Adipocyte (in vitro differentiated cells): ENCODE measurements at places on chromosomes 4 and X.

GRCh38 chr4:78624048-78624447 is 72.5 kb downstream of the ANXA3 start:
- DNase-seq: no peak

DNA sequence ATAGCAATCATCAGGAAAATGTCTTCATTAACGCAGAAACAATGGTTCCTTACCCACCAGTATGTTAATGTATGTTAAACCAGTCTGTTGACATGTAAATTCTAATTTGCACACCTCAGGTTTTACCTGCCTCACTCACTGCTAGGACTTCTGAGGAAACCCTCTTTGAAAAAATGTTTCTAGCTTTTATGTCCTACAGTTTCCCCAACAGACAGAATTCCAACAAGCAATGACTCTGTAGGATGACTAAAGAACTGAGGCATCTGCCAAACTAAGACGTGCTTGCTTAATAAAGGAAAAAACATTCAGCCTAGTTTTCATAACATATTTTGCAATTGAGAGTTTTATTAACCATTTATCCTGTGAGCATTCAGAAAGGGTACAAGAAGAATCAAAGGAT is 20.6 kb upstream of the SOX3 start:
- DNase-seq: no peak

GRCh38 chr4:5217421-5217820 is 166.1 kb downstream of the STK32B start:
- DNase-seq: peak; percentile 58

- no peak for DNase-seq
These were observed 87.3 kb upstream of the EMCN start for GRCh38 chr4:100605144-100605543.

- DNase-seq: no peak
These were observed 14.6 kb upstream of the NDST4 start for GRCh38 chr4:115128037-115128436.

GRCh38 chrX:117010243-117010642 is 547.5 kb upstream of the CT83 start:
- no peak for DNase-seq

DNA sequence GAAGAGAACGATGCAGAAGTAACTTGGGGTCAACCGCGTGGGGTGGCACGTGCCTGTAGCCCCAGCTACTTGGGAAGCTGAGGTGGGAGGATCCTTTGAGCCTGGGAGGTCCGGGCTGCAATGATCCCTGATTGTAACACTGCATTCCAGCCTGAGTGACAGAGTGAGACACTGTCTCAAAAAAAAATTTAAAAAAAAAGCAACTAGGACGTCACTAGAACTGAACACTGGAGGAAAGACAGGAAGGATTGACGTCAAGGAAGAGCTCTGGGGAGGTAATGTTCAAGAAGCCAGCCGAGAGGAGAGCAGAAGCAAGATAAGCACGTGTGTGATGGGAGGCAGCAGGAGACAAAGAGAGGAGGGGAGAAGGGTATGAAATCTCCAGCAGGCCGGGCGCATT is 28.7 kb downstream of the S100G start:
- no peak for DNase-seq

DNA sequence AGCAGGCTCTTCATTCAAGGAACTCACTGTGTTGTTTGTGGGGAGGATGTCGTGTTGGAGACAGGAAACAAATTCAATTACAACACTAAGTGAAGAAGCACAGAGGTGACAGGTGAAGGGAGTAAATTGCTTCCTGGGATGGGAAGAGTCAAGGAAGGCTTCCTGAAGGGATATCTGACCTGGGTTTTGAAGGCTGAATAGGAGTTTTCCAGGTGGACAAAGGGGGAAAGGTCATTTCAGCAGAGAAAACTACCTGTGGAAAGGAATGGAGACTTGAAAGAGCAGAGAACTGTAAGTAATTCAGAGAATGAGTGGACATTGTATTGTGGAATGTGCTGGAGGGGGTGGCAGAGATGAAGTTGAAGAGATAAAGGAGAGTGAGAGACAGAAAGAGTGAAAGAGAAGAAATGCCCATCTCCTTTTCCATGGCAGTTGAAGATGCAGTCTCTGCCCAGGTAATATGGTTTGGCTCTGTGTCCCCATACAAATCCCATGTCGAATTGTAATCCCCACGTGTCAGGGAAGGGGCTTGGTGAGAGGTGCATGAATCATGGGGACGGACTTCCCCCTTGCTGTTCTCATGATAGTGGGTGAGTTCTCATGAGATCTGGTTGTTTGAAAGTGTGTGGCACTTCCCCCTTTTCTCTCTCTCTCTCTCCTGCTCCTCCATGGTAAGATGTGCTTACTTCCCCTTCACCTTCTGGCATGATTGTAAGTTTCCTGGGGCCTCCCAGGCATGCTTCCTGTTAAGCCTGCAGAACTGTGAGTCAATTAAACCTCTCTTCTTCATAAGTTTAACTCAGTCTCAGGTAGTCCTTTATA is 205.7 kb upstream of the BCOR start:
- no peak for DNase-seq

DNA sequence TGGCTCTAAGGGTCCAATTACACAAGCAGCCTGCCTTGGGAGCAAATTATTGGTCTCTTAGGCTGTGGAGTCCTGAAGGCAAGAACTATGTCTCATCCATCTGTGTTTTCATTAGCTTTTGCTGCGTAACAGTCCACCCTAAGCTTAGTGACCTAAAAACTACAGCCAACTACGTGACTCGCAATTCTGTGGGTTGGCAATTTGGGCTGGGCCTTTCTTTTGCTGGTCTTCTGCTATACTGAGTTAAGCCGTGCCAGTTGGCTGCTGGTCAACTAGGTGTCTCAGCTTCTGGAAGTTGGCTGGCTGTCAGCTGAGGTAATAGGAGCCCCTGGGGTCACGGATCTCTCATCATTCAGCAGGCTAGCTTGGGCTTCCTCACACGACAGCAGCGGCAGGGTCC is 205.6 kb upstream of the S100G start:
- DNase-seq: peak; percentile 19
